ENCODE measurements at places on chromosomes 2 and 18. TPM values are rescaled to one million over a fixed set of nuclear protein-coding genes. Genes with fewer than 3 reads are reported as not detected.
A peak's percentile ranks its signal among the peaks of the same experiment; 100 is the strongest.

GRCh38 chr2:160167089-160167740, 32.9 kb downstream of the ITGB6 start:
- DNase-seq, result no peak
- H3K36me3 ChIP-seq, result no peaks in the 10 kb centered on the region
- H3K27me3 ChIP-seq, result no peaks in the 10 kb centered on the region
- no peak overlapping the region for H3K27ac ChIP-seq

RTP5 gene
- total RNA-seq, result not detected

DNA sequence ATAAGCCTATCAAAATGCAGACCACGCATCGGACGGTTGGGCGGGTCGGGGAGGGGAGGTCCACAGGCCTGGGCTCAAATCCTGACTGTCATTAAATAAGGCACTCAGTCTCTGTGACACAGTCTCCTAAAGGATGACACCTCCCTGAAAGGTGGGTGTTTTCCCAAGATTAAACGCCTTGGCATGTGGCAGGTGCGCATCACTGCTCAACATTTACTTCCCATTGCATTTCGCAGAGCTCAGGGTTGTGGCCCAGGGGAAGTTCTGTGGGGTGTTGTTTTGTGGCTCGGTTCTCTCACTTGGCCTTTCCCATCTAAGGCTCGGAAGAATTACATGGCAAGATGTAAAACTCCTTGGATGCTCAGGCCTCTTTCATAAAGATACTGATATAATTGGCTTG, 107.4 kb downstream of the NCK2 start:
- peaks cover 6% of the 10 kb centered on the region for H3K4me1 ChIP-seq
- DNase-seq, result no peak
- H3K27me3 ChIP-seq, result no peaks in the 10 kb centered on the region
- no peak overlapping the region for H3K4me3 ChIP-seq

TBR1 gene
- total RNA-seq, result not detected

GRCh38 chr2:174020926-174021662, 55.9 kb upstream of the SP3 start:
- H3K27ac ChIP-seq, result peak overlapping the region; percentile 38
- no peaks in the 10 kb centered on the region for H3K36me3 ChIP-seq
- no peak overlapping the region for H3K4me3 ChIP-seq
- H3K4me1 ChIP-seq, result peaks cover 25% of the 10 kb centered on the region

DNA sequence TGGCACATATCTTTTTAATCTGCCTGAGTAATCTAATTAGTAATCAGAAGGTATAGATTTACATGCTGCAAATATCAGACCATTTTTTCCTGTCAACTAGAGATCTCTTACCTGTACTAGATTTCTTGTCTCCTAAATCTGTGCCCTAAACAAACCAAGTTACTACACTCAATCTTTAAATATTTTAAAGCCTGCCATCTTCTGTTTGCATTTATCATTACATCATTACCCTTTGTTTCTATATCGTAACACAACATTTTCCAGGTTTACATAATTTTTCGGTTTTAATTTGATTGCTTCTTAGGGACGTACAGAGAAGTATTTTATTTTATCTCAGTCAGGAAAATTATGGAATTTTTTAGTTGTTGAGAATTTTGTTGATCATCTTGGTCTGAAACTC, 25.7 kb downstream of the PSMA8 start:
- H3K4me1 ChIP-seq, result no peaks in the 10 kb centered on the region
- no peaks in the 10 kb centered on the region for H3K27me3 ChIP-seq
- no peak overlapping the region for H3K27ac ChIP-seq
- DNase-seq, result no peak

GRCh38 chr2:50401772-50402653, 629.9 kb downstream of the NRXN1 start:
- no peaks in the 10 kb centered on the region for H3K4me1 ChIP-seq
- no peaks in the 10 kb centered on the region for H3K27me3 ChIP-seq
- H3K36me3 ChIP-seq, result no peaks in the 10 kb centered on the region
- H3K27ac ChIP-seq, result no peak overlapping the region
- H3K4me3 ChIP-seq, result no peak overlapping the region

RFX8 gene
- not detected for total RNA-seq

TEKT4 gene
- 3.4 TPM for total RNA-seq

- H3K27me3 ChIP-seq, result no peaks in the 10 kb centered on the region
- no peak overlapping the region for H3K27ac ChIP-seq
- peaks cover 5% of the 10 kb centered on the region for H3K36me3 ChIP-seq
- DNase-seq, result no peak
- H3K4me1 ChIP-seq, result no peaks in the 10 kb centered on the region
- H3K4me3 ChIP-seq, result no peak overlapping the region
Measured at GRCh38 chr18:8264861-8265411, 344.3 kb upstream of the RAB12 start.

DNA sequence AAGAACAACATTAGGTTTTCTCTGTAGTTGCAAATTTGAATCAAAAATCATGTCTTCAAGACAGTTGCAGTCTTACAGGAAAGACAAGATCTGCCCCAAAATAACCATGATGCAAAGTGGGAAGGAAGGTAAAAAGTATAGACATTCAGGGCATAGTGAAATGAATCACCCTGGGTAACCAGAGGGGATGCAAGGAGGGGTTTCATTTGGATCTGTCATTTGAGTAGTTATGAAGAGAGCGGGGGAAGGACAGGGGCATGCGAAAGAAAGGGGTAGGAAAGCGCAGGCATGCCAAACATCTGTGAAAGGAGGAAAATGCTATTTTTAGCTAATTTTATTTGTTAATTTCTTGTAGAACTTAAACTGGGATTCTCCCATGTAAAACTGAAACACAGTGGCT, 219.1 kb upstream of the BOD1L2 start:
- H3K36me3 ChIP-seq, result peaks cover 9% of the 10 kb centered on the region
- no peaks in the 10 kb centered on the region for H3K4me1 ChIP-seq
- no peak overlapping the region for H3K4me3 ChIP-seq
- H3K27ac ChIP-seq, result no peak overlapping the region
